ENCODE measurements at places on chromosomes 7 and 10.
A peak's percentile ranks its signal among the peaks of the same experiment; 100 is the strongest.

GRCh38 chr10:93745408-93746065 is 12.2 kb upstream of the LGI1 start:
- DNase-seq: no peak

- no peak for DNase-seq
These were observed 460.2 kb downstream of the DNAJB9 start for GRCh38 chr7:109029866-109030265.

GRCh38 chr7:99325001-99325493 is 651 bp upstream of the ARPC1A start:
- no peak for DNase-seq

DNA sequence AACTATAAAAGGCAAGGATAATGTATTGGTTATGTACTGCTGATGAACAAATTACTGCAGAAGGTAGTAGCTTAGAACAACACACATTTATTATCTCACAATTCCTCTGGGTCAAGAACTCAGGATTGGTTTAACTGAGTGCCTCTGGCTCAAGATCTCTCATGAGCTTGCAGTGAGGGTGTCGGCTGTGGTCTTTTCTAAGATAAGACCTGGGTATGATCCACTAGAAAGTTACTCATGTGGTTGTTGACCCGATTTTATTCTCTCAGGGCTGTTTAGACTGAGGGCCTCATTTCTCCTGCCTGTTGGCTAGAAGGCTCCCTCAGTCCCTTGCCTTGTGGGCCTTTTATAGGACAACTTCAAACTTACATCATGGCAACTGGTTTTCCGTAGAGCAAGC is 86.7 kb downstream of the VWDE start:
- DNase-seq: no peak

DNA sequence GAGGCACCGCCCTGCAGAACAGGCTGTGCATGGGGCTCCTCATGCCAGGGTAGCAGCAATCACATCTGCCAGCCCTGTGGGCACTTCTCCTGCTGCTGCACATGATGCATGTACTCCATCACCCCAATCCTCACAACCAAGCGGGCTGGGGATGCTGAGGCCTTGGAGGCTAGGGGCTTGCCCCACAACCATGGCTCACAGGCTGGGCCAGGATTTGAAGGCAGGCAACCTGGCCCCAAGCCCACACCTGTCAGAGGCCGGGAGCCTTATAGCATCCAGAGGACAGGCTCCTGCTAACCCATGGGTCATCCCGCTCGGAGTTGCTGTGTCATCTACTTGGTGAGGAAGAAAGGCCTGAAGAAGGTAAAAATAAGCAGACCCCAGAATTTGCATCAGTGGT is 2.2 kb downstream of the POLM start:
- DNase-seq: no peak

GRCh38 chr10:101495324-101495925 is 92.6 kb downstream of the POLL start:
- DNase-seq: no peak

- peak; percentile 13 for DNase-seq
These were observed 276.9 kb upstream of the NEBL start for GRCh38 chr10:21173802-21174714.

- no peak for DNase-seq
These were observed 291.2 kb downstream of the LRMDA start for GRCh38 chr10:75722609-75723008.

DNA sequence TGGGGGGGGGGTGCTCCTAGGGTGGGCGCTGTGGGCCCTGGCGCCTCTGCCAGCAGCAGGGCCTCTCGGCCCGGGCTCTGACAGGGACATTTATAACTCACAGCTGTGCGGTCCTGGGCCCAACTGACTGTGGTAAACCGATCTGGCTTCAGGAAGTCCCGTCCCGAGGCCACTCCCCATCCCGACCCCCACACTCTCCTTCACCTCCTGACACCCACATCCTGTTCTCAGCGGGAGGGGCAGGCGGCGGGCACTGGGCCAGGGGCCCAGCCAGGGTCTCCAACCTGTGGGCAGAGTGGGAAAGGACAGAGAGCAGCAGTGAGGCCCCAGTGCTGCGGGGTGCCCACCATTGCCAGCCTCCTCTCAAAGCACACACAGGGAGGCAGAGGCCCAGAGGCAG is 69.1 kb downstream of the ZMIZ1 start:
- no peak for DNase-seq

DNA sequence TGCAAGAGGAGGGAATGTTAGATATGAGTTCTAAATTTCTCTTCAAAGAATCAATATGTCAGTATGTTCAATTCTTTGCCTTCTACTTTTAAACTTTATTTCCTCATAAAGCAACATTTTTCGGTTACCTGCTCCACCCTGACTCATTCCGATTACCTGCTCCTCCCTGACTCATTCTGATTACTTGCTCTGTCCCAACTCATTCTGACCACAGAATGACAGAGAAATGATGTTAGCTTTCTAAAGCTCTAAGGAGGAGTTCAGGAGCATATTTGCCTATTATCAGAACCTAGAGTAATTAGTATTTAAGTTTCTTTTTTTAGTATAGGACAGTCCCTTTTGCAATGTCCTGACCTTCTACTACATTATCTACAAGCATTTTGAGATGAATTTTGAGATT is 24.5 kb upstream of the PPP1R9A start:
- no peak for DNase-seq

- peak; percentile 63 for DNase-seq
These were observed 63.0 kb downstream of the HOXA1 start for GRCh38 chr7:27032839-27033238.

- no peak for DNase-seq
These were observed 31.5 kb upstream of the OPTN start for GRCh38 chr10:13068484-13068883.

DNA sequence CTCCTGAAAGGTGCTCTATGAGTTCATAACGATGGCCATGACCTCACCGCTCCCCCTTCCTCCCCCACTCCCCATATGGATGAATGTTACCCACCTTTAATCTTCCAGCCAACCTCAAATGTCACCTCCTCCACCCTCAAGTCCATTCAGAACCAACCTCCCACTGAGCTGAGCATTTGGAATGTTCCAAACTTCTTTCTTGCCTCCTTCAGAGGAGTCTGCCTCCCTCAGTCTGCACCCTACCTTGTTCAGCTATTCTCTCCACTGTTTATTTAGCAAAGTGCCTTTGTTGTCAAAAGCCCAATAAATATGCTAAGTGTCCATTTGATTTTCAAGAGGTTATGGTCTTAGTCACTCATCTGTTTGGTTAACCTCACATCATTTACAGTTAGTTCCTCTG is 22.9 kb upstream of the MTPAP start:
- DNase-seq: no peak

DNA sequence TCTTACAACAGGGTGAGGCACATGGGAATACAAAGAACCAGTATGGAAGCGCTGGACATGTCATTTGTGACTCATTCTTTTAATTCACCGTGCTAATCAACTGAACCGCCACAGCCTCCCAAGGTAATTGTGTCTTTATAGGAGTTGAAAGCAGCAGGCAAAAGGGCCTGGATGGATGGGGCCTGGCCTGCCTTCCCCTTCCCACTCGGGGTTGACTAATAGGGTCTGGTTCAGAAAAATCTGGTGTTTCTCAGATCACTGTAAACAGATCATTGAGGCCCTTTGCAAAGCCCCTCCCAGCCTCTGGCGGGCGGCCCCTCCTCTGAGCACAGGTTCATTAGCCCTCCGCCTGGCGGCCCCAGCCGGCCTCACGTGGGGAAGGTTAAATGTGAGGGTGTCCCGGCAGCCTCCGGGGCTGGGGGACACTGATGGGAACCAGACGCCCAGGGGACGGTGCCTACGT is 100.8 kb downstream of the EBF3 start:
- DNase-seq: no peak

DNA sequence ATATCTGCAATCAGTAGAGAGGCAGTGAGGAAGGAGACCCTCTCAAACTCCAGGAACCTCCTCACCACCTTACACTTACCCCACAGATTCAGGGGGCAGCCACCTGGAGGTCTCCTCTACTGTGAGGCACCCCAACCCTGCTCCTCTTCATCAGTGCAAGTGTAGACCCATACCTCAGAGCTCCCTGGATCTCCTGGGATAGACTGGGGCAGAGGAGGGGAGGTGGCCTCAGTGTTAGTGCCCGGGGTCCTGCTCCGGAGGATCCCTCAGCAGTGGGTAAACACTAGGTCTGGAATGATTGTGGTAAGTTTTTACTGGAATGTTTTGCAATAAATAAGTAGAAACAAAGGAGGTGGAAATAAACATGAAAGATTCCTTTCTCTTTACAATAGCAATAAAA is 31.1 kb downstream of the ANTXRL start:
- DNase-seq: no peak

DNA sequence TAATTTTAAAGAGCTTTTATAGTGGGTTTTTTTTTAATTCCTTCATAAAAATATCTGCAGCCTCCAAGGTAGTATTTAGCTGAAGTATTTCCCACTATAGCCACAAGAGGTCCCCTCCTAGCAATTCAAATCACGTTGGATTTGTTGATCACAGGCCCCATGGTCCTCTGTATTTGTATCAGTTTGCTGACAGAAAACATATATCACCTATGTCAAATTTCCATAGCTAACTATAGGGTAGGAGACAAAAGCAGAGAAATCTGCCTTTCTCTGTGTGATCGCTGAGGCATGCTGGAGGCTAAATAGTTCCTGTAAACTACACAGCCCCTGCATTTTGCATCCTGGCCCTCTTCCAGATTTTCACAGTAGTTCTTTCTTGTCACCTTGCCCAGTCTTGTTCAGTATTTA is 1.7 kb upstream of the CTNNA3 start:
- peak; percentile 49 for DNase-seq

DNA sequence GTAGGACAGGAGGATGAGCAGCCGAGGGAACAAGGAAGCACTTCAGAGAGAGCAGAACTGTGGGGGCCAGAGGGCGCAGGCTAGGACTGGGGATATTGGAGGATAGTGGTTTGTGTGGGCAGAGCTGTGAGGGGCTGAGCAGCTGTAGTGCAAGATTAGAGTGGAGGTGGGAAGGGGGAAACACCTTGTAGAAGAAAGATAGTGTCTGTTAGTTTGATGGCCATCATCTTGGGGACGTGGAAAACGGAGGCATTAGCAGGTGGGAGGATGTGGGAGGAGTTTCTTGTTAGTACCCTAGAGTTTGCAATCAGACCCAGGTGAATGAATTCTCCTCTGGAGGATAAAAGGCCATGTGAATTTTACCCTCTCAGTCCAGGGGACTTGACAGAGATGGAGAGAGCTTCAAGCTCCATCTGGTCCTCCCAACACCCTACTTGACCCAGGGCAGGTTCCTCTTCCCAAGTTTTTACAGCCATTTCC is 34.0 kb downstream of the PRSS2 start:
- DNase-seq: no peak

- peak; percentile 38 for DNase-seq
These were observed 10.1 kb downstream of the LANCL2 start for GRCh38 chr7:55375237-55375636.

- no peak for DNase-seq
These were observed 6.3 kb downstream of the COA1 start for GRCh38 chr7:43723007-43723341.

DNA sequence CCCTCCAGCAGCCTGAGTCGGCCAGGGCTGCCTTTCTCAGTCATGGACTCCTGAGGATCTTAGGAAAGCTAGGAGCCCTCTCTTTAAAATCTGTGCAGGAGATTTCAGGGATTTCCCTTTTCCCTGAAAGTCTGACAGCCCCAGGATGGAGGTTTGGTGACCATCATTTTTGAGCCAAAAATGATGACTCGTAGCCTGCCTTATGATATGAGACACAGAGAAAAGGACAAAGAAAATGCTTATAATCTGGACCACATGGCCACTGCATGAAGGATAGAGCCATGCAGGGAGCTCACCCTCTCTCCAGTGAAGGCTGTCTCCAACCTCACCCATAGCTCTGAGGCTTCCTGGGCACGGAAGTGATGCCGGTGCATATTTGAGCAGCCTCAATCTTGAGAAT is 106.6 kb upstream of the CHST15 start:
- peak; percentile 43 for DNase-seq

DNA sequence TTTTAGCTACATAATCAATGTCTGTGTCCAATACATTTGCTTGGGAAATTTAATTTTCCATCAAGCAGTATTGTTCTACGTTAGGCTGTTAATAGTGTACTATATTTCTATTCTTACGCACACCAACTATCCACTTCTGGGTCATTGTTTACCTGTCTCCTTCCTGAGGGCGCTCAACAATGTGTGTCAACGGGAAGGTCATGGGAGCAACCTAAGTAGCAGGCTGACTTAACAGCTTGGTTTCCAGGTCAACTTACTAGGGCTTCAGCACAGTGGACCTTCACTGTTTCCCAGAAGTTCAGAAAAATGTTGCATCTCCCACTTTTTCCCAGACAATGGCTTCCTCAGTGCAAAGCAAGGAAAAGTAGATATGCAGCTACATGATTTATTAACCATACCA is 13.7 kb downstream of the THSD7A start:
- DNase-seq: no peak

DNA sequence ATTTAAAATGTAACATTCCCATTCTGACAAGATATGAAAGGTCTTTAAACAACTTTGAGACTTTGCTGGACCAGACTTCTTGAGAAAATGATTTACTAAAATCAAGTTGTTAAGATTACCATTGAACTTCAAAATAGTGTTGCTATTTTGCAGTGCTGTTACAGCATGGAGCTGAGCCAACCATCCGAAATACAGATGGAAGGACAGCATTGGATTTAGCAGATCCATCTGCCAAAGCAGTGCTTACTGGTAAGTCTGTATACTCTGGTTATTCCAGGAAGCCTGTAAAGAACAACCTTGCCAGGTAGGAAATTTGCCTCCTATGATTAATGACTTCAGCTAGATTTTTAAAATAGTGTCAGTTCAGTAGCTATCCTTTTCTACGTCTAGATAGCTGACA is 18.8 kb downstream of the TNKS2 start:
- DNase-seq: no peak

GRCh38 chr7:36507475-36508440 is 118.1 kb downstream of the ANLN start:
- DNase-seq: no peak

GRCh38 chr10:101972761-101973160 is 83.2 kb downstream of the ARMH3 start:
- DNase-seq: peak; percentile 12

GRCh38 chr7:137441451-137441850 is 97.9 kb upstream of the PTN start:
- DNase-seq: no peak

GRCh38 chr10:68560186-68560942 is at the start of gene TET1:
Gene TET1 (plus strand): TSS chr10:68560337. CDS start chr10:68572339, 12,002 bp downstream.
- peak; percentile 69 for DNase-seq

DNA sequence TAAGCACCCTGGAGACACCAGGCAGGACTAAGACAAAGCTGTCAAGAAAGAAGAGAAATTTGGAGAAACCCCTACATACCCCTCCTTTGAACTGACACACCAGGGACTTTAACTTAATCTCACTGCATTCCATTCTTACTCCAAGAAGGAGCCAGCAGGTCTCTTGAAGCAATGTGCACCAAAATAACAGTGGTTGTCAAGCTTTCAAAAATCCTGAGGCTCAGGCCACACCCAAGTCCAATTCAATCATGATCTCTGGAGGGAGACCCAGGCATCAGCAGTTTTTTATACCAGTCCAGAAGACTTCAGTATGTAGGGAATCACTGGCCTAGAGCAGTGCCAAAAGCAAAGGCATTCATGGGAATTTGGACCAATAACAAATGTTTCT is 6.8 kb downstream of the SLC25A13 start:
- no peak for DNase-seq

GRCh38 chr7:112140600-112140999 is 65.6 kb downstream of the DOCK4 start:
- DNase-seq: no peak

- DNase-seq: no peak
These were observed at the start of gene GPR141 for GRCh38 chr7:37683246-37684120. Gene GPR141 (plus strand): TSS chr7:37683766. CDS start chr7:37740394, 56,628 bp downstream.
